ENCODE measurements at places on chromosomes 2 and 18.

GRCh38 chr18:25862881-25863600 is 227.4 kb downstream of the SS18 start:
- DNase-seq, result no peak

DNA sequence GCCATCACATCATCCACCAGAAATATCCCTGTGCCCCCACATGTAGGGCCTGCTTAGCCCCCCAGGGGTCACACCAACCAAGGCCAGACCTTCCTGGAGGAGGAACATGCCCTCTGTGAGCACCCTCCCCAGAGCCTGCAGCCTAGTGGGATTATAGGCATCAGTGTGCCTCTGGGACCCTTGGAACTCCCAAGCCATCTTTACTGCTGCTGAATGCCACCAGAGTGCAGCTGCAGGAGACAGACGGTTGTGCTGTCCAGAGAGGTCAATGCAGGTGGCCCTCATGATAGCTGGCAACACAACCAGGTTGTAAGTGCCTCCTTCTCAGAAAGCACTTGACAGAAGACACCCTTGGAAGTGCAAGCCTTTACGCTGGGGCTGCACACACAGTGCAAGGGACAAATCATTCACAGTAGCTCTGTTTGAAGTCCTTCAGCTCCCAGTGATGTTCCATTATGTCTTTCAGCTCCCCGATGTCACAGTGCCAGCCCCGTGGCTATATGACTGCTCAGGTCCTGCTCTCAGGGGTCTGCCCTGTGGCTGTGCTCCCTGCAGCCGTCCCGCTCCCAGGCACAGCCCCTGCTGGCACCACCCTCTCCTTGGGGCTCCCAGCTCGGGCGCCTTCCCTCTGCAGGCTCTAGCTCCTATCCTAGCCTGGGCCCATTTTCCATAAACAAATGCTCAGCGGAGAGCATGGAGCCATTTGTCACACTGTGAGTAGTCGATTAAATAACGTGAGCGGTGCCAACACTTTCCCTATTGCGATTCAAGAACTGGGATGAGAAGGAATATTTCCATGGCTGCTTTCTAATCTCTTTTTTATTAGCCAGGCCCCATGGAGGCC is 65.1 kb downstream of the EDAR start:
- peak; percentile 15 for DNase-seq

DNA sequence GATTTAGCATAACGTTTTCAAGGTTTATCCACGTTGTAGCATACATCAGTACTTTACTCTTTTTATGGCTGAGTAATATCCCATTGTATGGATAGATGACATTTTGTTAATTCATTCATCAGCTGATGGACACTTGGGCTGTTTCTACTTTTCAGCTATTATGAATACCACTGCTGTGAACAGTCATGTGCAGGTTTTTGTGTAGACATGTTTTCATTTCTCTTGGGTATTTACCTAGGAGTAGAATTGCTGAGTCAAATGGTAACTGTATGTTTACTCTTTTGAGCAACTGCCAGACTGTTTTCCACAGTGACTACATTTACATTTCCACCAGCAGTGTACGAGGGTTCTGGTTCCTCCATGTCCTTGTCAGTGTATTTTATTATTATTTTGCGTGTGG is 33.9 kb downstream of the COX7A2L start:
- DNase-seq, result no peak

DNA sequence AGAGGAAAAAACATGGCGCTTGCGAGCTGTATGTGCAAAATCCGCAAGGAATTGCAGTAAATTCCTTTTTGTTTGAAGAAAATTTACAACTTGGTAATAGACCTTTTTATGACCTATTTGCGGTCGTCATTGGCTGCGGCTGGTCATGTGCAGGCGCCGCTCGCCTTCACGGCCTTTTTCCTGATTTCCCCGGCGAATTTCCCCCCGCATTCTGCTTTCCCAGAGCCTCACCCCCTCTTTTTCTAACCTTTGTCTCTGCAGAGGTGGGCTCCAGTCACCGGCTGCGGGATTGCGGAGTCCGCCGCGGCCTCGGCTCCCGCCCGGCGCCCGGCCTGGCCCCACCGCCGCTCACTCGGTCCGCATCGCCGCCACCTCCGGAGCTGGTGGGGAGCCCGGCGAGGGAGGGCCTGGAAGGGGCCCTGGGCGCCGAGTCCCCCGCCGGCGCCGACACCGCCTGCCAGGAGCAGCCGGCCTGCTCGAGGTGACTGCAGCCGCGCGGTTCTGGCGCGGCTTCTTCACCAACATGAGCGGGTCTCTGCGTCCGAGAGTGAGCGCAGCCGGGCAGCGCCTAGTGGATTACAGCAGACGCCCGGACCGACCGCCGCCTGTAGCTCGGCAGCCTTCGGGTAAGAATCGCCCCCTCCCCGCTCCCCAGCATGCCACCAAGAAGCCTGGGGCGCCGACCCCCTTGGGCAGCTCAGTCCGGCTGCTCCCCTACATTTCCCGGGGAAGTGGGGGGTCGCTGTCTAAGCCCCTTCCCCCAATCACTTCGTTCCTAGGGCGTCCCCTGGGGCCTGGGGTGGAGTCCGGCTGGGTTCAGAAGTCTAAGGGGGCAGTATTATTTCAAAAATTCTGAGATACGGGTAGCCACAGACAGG is 7.1 kb downstream of the HOXD8 start:
- peak; percentile 52 for DNase-seq
